Cardiac muscle cell (in vitro differentiated cells and primary cell): ENCODE measurements at places on chromosomes 5 and 9. TPM values are rescaled to one million over a fixed set of nuclear protein-coding genes. Genes with fewer than 3 reads are reported as not detected.
A peak's percentile ranks its signal among the peaks of the same experiment; 100 is the strongest.

DNA sequence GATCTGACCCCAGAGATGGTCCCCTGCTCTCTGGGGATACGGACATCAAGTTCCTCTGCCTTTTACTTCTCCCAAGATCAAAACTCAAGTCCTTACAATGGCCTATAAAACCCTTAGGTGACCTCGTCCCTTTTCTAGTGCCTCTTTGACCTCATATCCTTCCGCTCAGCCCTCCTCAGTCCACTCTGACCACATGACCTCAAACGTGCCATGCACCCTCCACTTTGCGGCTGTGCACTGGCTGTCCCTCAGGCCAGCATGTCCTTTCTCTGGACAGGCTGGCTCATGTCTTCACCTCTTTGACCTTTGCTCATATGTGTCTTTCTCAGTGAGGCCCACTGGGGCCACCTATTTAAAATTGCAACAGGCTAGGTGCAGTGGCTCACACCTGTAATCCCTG, 14.7 kb downstream of the TRMO start:
- no peak overlapping the region for H3K27ac ChIP-seq
- no peak overlapping the region for H3K4me3 ChIP-seq
- H3K4me1 ChIP-seq = no peaks in the 10 kb centered on the region
- H3K36me3 ChIP-seq = no peaks in the 10 kb centered on the region

GRCh38 chr5:8576178-8576577, 707.2 kb downstream of the MTRR start:
- peak; percentile 7 for DNase-seq
- H3K36me3 ChIP-seq = no peaks in the 10 kb centered on the region
- peaks cover 3% of the 10 kb centered on the region for H3K27me3 ChIP-seq
- no peak overlapping the region for H3K4me3 ChIP-seq
- H3K27ac ChIP-seq = no peak overlapping the region

- no peaks in the 10 kb centered on the region for H3K27me3 ChIP-seq
- H3K4me3 ChIP-seq = no peak overlapping the region
- H3K4me1 ChIP-seq = no peaks in the 10 kb centered on the region
- H3K27ac ChIP-seq = no peak overlapping the region
- no peak for DNase-seq
- no peaks in the 10 kb centered on the region for H3K36me3 ChIP-seq
Measured at GRCh38 chr5:137370096-137371071, 128.7 kb downstream of the SPOCK1 start.

Gene KIF4B
- not detected in 2 replicates for total RNA-seq
